Epithelial cell of alveolus of lung (primary cell): ENCODE measurements at places on chromosomes 7 and 10. TPM values are rescaled to one million over a fixed set of nuclear protein-coding genes. Genes with fewer than 3 reads are reported as not detected.

Gene OR2A1
- total RNA-seq = 0.13 and 0.24 TPM in 2 replicates

Gene EGFR
- total RNA-seq = 50.1 and 61.4 TPM in 2 replicates

Gene HOXA6
- 15.0 and 18.1 TPM in 2 replicates for total RNA-seq

Gene FRAT1
- 1.8 and 5.7 TPM in 2 replicates for total RNA-seq

Gene CARD11
- total RNA-seq = 0.16 and 6.9 TPM in 2 replicates

Gene ANKRD22
- not detected in 2 replicates for total RNA-seq

Gene ENTPD7
- 7.3 and 12.5 TPM in 2 replicates for total RNA-seq

Gene NME8
- not detected in 2 replicates for total RNA-seq

Gene EBF3
- 0.88 and 0.91 TPM in 2 replicates for total RNA-seq

Gene CCDC172
- not detected in 2 replicates for total RNA-seq

Gene LRRC72
- not detected in 2 replicates for total RNA-seq

Gene IRF5
- 0.39 TPM in 1 of 2 replicates, not detected in the other for total RNA-seq

Gene NPC1L1
- total RNA-seq = 0.24 TPM in 1 of 2 replicates, not detected in the other

Gene OLAH
- 0.65 TPM in 1 of 2 replicates, not detected in the other for total RNA-seq

Gene ZNF438
- 3.6 and 4.9 TPM in 2 replicates for total RNA-seq

Gene VWA2
- total RNA-seq = not detected in 2 replicates

Gene HTR5A
- total RNA-seq = not detected in 2 replicates

Gene FBXO24
- total RNA-seq = 0.65 and 2.9 TPM in 2 replicates

Gene GCK
- total RNA-seq = 0.56 and 1.2 TPM in 2 replicates

Gene FAM200A
- total RNA-seq = 5.8 and 17.9 TPM in 2 replicates

Gene CLCN1
- 0.13 TPM in 1 of 2 replicates, not detected in the other for total RNA-seq

Gene PTF1A
- not detected in 2 replicates for total RNA-seq

Gene SLC13A1
- not detected in 2 replicates for total RNA-seq

Gene PCBD1
- total RNA-seq = 23.2 and 36.6 TPM in 2 replicates

Gene UFSP1
- total RNA-seq = 3.5 and 9.4 TPM in 2 replicates

Gene SLIT1
- under 0.01 TPM in 1 of 2 replicates, not detected in the other for total RNA-seq

Gene CHST3
- total RNA-seq = 10.3 and 10.9 TPM in 2 replicates

Gene NODAL
- total RNA-seq = not detected in 2 replicates

Gene ACSL5
- 0.16 and 0.52 TPM in 2 replicates for total RNA-seq

Gene LOXL4
- total RNA-seq = 6.9 and 56.1 TPM in 2 replicates

Gene STEAP1
- 25.9 and 30.1 TPM in 2 replicates for total RNA-seq

Gene VENTX
- 0.16 TPM in 1 of 2 replicates, not detected in the other for total RNA-seq

Gene PPA1
- 122 and 169 TPM in 2 replicates for total RNA-seq

Gene GTF2IRD1
- total RNA-seq = 12.9 and 16.5 TPM in 2 replicates

Gene IFIT2
- 2.7 and 4.0 TPM in 2 replicates for total RNA-seq

Gene GPR22
- total RNA-seq = not detected in 2 replicates

Gene PON3
- total RNA-seq = 0.13 TPM in 1 of 2 replicates, not detected in the other

Gene FOXI2
- total RNA-seq = not detected in 2 replicates

Gene LUC7L2
- 30.0 and 48.5 TPM in 2 replicates for total RNA-seq

Gene SPDYE9
- not detected in 2 replicates for total RNA-seq

Gene TNPO3
- total RNA-seq = 34.0 and 38.0 TPM in 2 replicates

Gene TMEM178B
- total RNA-seq = under 0.01 TPM in 1 of 2 replicates, not detected in the other

Gene INA
- total RNA-seq = 1.1 and 3.4 TPM in 2 replicates

Gene PALD1
- 2.3 and 2.5 TPM in 2 replicates for total RNA-seq

Gene GJD4
- total RNA-seq = not detected in 2 replicates

Gene PRSS2
- 2.9 and 34.8 TPM in 2 replicates for total RNA-seq

Gene CRPPA
- 0.48 and 0.78 TPM in 2 replicates for total RNA-seq

Gene ITIH5
- 0.72 and 0.91 TPM in 2 replicates for total RNA-seq

Gene MACROH2A2
- 30.7 and 42.5 TPM in 2 replicates for total RNA-seq

Gene TAS2R3
- 1.1 TPM in 1 of 2 replicates, not detected in the other for total RNA-seq

Gene CALCR
- 0.13 TPM in 1 of 2 replicates, not detected in the other for total RNA-seq

Gene AKR1C4
- not detected in 2 replicates for total RNA-seq

Gene IQUB
- total RNA-seq = 0.13 and 0.24 TPM in 2 replicates

Gene ZNF727
- not detected in 2 replicates for total RNA-seq

Gene TECPR1
- 18.8 and 28.8 TPM in 2 replicates for total RNA-seq

Gene SLC26A5
- total RNA-seq = not detected in 2 replicates

Gene HSPB1
- total RNA-seq = 213 and 451 TPM in 2 replicates

Gene HOXA3
- total RNA-seq = 8.1 and 9.4 TPM in 2 replicates

Gene PGAM2
- total RNA-seq = 1.3 TPM in 1 of 2 replicates, not detected in the other
